ENCODE measurements at places on chromosomes 4 and X.

DNA sequence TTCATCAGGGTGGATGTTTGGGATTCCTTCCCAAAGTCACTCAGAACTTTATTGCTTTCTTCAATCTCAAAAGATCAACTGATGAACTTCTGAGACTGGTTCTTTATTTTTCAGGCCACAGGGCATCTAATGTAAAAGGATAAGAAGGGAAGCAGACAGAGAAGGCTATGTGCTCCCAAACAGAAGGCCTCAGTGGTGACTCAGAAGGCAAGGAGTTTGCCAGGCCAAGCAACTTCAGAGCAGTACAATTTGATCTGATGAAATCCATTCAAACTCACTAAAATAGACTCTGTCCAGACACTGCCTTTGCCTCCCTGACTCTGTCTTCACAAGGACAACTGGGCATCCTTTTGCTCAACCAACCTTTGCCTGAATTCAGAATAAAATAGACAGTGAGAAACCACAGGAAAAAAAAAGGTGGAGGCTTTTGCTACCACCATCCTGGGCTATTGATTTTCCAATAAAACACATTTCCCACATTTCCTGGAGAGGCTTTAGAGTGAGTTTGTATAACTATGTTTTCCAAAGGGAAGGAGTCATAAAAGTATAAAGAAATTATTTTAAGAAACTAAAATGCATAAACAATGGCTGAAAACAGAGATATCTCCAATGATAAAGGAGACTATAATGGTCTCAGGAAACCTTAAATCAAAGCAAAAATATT lies 55.2 kb downstream of the ARHGEF6 start:
- DNase-seq: no peak

DNA sequence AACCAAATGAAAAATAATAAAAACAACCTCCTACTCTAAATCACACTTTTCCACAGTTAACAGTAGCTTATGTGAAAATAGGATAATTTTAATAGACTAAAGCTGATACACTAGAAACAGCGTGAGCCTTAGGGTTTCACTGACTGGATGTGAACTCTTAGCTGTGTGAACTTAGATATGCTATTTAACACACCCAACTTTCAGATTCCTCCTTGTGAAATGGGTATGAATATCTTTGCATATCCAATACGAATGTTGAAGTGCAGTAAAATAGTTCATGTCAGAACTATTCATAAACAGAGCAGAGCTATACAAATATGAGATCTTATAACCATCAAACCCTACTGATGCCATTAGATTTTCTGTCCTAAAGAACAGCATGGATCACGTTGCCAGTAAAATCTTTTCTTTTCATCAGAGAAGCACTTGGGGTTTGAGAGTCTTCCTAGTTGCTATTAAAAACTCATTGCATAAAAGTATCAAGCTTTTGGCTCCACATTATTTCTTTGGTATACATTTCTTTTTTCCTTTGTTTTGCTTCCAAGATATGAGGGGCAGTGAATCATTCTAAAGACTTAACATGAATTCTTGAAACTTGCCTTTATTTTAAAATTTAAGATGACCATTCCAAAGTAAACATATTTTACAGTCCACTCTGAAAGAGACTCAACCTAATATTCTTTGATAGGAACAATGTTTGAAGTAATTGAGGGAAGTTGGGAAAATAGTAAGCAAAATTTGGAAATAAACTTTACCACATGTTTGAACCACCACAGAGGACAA lies 102.4 kb downstream of the CPE start:
- DNase-seq: no peak

DNA sequence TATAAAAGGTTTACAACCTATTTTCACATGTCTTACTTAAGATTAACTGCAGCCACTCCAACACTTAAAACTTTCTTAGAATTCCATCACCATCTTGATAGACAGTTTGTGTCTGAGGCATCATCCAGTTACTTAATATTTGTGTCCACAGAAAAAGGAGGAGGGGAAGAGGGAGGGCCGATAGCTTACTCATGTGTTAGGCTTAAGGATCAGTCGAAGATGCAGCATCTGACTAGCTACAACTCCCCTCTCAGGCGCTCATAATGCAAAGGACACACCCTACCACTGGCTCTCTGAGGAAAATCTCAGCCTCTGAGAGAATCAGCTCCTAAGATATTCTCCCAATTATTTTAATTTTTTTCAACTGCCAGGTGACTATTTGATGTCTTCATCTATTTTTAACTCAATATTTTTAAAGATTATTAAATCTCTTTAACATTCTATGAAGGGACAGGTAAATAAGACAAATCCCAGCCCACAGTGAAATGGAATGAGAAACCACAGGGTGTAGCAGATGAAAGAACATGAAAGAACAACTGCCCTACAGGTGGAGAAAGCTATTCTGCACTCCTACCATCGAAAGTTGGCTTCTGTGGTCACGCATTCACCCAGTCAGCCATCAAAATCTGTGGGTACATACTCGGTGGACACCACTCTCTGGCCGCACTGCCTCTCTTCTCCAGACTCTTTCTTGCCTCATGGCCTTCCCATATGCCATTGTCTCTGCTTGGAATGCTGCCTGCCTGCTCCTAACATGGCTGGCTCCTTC lies 48.0 kb downstream of the ARAP2 start:
- DNase-seq: no peak

- DNase-seq: no peak
Measured at GRCh38 chr4:122508083-122508482, 51.6 kb upstream of the IL2 start.

GRCh38 chrX:40278340-40279090 lies 180.8 kb upstream of the BCOR start:
- DNase-seq: peak; percentile 43

DNA sequence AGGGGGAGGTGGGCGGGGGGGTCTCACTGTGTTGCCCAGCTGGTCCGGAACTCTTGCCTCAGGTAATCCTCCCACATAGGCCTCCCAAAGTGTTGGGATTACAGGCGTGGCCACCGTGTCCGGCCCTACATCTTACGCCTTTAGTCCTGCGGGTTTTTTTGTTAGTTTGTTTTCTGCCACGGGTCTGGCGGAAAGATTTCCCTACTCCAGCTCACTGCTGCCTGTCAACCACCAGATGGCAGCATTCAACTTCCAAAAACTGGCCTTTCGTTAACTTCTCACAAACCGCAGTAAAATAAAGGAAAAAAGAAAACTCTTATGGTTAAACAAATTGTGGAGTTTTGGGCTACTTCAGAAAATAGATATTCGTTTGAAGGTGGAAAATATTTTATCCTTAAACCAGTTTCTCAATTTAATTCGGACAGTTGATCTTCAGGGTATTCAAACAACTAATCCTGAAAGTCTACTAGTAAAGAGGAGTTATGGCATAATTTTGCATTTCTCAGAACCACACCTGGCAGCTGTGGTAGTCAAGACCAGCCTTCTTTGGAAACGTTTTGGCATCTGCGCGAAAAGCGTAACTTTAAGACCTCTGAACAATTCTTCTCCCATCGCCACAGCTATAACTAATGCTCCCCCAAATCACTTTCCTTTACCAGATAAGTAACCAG lies 41.1 kb downstream of the LUZP4 start:
- no peak for DNase-seq

- no peak for DNase-seq
Measured at GRCh38 chr4:139857977-139858376, 192.4 kb downstream of the MGST2 start.
